ENCODE measurements at places on chromosomes 2 and 18.

GRCh38 chr2:28406276-28407096, 13.8 kb downstream of the FOSL2 start:
- DNase-seq: no peak

DNA sequence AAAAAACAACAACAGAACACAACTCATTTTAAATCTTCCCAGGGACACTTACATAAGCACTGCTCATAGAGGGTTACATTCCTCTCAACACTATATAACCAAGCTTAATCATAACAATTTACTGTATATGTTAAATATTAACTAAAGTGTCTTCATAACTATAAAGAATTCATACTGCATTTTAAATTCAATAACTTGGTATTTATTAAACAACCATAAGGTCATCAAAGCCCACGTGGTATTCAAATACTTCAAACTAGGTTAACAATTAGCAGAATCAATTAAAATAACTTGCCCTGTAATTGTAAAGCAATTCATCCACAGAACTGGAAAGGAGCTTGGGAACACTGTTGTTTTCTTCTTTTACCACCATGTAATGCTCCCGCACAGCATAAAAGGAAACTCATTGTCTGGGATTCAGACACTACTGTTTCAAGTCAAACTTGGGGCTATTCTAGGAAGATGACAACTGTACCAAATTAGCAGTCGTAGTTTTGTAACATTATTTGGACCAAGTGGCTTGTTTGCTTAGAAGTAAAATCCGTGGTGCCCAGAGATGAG, 10.4 kb downstream of the GAREM1 start:
- DNase-seq: no peak

GRCh38 chr2:16525265-16525887, 140.3 kb downstream of the CYRIA start:
- DNase-seq: no peak

DNA sequence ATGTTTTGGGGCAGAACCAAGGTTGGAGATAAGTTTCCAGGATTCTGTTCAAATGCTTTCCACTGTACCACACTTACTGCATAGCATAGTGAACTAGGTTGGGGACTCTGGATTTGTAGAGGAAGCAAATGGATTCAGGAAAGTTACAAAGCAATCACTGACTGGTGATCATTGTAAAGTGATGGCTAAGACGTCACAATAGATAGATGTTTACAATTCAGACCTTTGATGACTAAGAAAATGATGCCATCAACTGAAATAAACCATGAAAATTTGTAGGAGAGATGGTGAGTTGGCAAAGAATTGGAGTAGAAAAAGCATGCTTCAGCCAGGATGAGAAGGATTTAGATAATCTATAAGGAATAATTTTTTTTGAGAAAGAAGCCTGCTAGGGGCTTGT, 178.0 kb downstream of the UBE2E3 start:
- no peak for DNase-seq

DNA sequence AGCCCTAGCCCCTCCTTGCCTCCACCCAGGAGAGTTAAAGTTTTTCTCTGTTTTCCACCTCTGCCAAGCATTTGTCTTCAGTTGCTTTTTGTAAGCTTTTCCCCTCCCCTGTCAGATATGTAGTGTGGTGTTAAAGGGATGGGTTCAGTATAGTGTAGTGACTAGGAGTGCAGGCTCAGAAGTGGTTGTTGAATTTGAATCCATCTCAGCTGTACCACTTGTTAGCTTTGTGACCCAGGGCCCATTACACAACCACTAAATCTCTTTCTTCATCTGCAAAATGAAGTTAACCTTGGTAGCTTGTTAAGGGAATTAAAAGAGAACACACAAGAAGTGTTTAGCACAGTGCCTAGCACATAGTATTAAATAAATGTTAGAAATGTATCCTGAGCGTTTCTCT, 56.9 kb downstream of the MAP3K20 start:
- no peak for DNase-seq

GRCh38 chr2:41595240-41595639, 452.6 kb upstream of the PKDCC start:
- DNase-seq: no peak

DNA sequence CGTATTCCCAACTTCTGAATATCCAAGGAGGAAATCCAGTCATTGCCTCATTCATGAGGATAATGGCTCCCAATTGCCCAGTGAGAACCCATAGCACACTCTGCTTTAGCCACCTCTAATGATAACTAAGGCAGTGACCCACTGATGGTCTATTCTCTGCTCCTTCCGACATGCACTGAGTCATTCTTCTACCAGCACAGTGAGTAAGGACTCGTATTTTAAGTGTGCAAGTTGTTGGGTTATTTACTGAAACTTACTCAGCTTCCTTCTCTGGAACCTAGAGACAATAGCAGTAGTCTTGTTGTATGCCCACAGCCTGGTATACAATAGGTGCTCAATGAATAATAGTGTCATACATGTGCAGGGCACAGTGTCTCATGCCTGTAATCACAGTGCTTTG, 81.1 kb upstream of the ZNF397 start:
- DNase-seq: no peak

- no peak for DNase-seq
Measured at GRCh38 chr18:11307716-11308115, 158.3 kb upstream of the PIEZO2 start.

- DNase-seq: no peak
Measured at GRCh38 chr2:216526939-216527338, 28.3 kb downstream of the RPL37A start.

GRCh38 chr2:120758181-120759144, 22.8 kb downstream of the GLI2 start:
- peak; percentile 92 for DNase-seq

DNA sequence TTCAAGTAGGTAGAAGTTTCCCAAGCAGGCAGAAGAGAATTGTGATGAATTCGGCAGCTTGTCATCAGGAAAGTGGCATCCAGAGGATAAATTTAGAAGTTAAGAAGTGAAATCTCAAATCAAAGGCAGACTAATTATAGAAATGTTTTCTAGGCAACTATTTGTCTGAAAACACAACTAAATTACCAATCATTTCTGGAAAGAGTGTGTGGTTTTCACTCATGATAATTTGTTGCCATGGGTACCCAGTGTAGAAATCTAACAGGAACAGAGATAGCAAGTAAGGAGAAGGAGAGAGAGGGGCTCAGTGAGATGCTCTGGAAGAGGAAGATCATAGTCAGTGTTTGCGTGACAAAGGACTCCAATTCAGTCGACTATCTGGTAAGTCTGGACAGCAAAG, 208.1 kb downstream of the NCKAP5 start:
- no peak for DNase-seq

DNA sequence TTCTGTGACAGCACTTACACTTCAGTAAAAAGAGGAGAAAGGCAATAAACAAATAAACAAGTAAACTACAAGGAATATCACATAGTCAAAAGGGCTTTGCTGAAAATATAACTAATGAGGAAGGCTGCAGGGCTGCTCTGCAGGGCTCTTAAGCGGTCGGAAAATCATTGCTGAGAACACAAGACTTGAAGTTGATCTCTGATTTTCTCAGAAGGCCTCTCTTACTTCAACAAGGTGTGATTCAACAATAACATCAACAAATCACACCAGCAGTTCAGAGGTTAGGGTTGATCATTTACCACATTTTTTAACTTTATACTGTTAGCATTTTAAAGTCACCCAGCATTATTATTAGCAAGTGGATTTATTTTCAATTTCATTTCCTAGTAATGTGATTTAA, 215.6 kb downstream of the ARHGAP15 start:
- DNase-seq: no peak

- no peak for DNase-seq
Measured at GRCh38 chr2:70645733-70646419, 92.2 kb upstream of the TGFA start.

DNA sequence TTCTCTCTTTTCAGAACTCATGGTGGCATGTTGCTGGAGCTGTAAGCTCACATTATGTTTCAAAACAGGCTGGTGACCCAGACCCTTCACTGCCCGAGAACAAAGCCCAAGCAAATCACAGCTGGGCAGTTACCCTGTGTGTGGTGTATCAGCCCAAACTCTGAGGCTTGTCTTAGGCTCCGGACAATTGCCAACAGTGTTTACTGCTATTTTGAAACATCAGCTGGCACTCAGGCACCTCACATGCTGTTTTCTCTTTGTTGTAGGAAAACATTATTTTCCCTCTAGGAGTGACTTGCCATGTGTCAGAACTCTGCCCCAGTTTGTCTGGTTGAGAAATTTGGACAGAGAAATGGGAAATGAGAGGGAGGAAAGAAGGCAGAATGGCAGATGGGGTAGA, 237.6 kb upstream of the APCDD1 start:
- DNase-seq: no peak

- peak; percentile 65 for DNase-seq
Measured at GRCh38 chr18:76263046-76264005, 231.7 kb downstream of the ZNF516 start.

DNA sequence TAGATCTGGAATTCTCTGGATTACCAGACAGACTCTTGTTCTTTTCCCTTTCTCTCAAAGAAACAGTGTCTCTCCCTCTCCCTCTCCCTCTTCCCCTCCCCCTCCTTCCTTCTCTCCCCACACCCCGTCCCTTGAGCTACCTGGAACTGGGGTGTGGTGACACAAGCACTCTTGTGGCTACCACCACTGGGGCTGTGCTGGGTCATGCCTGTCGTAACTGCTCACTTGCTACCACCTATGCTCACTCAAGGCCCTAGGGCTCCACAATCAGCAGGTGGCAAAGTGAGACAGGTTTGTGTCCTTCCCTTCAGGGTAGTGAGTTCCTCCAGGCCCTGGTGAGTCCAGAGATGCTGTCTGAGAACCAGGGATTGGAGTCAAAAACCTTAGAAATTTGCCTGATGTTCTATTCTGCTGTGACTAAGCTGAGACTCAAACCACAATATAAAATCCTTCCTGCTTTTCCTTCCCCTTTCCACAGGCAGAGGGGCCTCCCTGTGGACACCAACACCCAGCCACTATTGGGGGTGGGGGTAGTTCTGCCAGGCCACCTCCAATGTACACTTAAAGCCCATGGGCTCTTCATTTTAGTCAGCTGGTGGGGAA, 70.8 kb downstream of the OXER1 start:
- no peak for DNase-seq

GRCh38 chr18:44885507-44885906, 204.8 kb downstream of the SETBP1 start:
- DNase-seq: no peak

GRCh38 chr18:62982600-62983251, 267.4 kb downstream of the PHLPP1 start:
- peak; percentile 59 for DNase-seq

GRCh38 chr18:58541146-58541788, 87.6 kb downstream of the ALPK2 start:
- DNase-seq: no peak

DNA sequence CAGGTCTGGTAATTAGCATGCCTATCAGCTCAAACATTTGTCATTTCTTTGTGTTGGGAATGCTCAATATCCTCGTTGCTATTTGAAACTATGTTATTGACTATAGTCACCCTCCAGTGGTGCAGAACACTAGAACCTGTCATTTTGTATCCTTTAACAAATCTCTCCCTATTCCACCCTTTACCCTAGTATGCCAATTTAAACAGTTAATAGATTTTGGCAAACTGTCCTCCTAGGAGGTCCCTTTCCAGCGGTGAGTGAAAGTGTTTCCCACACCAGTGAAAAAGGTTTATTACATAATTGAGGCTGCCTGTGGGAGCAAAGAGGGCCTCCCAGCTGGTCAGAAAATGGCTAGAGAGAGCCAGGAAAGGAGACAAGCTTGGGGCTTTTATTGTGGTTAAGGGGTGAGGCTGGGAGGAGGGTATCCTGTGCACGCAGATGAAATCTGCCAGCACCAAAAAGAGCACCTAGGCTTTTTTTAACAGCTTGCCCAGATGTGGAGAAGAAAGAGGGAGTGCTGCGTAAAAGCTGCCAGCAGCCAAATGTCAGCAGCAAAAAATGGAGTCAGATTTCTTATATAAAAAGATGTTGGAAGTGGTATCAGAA, 1.8 kb upstream of the DRC1 start:
- DNase-seq: no peak

DNA sequence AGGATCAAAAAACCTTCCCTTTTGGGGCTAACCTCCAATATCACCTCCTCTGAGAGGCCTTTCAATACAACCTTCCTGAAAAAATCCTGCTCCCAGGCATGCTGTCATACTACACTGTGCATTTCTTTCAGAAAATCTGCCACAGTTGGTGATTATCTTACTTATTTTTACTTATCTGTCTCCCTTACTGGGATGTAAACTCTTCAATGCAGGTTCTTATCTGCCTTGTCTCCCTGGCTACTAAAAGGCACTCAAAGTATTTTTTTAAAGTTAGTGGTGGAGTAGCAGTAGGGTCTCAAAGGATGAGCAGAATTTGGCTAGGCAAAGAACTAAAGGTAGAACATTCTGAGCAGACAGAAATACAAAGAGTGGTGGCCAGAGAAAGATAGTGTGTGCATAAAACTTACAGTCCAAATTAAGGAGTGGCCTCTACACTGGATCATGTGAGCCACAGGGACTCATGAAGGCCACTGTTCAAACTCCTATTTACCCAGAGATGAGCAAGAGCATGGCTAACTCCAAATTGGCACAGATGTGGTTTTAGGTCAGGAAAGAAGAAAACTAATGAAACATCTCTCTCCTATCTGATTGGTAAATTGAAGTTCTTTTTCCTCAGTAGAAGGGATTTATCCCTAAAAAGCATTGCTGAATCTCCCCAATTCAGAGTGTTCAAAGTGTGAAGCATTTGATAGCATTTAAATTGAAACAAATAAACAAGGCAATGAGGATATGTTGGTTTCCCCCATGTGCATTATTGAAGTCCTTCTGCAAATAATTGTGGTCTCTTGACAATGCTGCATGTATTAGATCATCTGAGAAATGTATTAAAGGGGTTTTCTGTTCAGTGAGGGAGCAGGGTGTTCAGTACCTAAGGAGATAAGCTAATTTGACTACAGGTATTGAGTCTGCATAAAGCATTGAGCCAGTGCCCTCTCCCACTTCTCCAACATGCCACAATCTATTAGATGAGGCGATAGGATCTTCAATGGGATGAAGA, 285.5 kb downstream of the MREG start:
- no peak for DNase-seq

GRCh38 chr2:71830497-71831192, 317.0 kb downstream of the CYP26B1 start:
- DNase-seq: no peak

GRCh38 chr2:16620590-16620989, 45.0 kb downstream of the CYRIA start:
- DNase-seq: no peak

DNA sequence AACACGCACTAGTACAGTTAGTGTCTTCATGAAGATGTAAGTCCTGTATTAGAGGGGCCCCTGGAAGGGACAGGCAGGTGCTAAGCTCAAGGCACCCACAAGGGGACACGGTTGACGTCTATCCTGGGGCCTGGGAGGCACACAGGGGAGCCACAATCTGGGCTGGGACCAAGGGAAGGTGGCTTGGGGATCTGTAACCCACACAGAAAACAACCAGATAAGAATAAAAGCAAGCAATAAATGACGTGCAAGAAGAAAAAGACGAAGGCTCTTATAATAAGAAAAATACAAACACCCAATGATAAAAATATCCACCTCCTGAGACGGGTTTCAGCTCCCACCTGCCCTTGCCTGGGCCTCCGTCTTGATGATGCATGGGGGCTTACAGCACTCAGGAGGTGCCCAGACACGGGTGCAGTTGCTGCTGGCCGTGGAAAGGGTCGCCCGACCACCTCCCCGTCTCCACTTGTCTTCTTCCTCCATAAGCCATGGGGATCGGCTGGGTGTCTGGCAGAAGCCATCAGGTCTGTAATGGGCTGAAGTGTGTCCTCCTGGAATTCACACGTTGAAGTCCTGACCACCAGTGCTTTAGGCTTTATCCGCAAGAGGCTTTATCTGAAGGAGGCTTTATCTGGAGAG, 73.9 kb downstream of the TWIST2 start:
- no peak for DNase-seq

GRCh38 chr2:222433332-222434173, 9.2 kb downstream of the SGPP2 start:
- DNase-seq: no peak

Measured in uterus (tissue), 4 donors.